ENCODE measurements at places on chromosomes 7 and 10.

DNA sequence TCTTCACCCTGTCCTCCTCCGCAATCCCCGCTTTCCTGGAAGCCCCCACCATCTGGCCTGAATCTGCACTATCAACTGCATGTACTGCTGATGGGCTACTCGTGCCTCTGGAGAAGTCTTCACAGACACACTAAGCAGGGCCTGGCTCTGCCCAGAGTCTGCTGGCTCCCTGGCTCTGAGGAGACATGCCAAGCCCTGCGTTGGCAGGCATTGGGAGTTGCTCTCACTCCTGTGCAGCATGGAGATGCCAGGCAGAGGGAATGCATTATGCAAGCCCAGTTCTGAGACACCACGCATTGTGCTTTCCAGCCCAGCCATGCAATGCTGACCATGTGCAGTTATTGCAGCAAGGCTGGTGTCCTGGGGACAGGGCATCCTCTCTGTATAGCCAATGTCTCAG is 314.6 kb downstream of the CXCL12 start:
- no peak for DNase-seq

GRCh38 chr10:7036951-7037350 is 373.9 kb downstream of the SFMBT2 start:
- DNase-seq: no peak

DNA sequence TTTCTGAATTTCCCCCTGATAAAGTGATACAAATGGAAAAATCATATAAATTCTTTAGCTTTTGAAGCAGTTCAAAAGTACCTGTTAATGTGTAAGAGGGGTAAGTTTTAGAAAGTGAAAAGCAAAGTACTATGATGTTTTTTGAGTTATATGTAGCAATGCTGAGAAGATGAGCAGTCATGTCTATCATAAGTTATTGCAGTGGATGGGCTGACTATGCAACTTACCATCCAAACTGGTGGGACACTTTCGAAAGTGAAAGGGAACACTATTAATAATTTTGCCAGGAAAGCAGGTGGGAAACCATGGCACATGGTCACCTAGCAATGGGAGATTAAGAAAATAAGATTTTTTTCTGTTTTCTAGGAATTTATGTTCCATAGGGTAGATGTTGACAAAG is 4.1 kb downstream of the MINPP1 start:
- no peak for DNase-seq

DNA sequence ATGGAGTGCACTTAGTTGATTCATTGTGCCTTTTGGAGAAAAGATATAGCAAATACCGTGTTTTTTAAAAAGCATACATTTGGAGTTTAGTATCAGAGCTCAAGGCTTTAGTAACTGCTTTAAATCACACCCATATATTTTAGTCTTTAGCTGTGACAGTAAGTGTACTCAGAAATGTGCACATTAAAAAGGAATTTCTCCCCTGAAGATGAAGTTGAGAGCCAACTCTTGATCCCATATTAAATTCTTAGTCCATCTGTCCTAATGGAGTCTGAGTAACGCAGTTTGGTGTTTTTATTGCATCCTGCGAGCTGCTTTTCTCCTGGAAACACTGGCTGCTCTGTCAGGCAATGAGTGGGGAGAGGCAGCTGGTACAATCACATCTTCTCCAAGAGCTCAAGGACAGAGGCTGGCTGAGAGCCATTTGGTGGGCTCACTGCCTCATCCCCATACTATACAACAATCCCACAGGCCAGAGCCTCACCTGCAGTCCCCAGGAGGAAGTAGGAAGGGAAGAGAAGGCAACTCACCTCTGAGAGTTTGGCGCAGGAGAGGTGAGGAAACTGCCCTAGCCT is 473.6 kb upstream of the C7orf33 start:
- DNase-seq: no peak

DNA sequence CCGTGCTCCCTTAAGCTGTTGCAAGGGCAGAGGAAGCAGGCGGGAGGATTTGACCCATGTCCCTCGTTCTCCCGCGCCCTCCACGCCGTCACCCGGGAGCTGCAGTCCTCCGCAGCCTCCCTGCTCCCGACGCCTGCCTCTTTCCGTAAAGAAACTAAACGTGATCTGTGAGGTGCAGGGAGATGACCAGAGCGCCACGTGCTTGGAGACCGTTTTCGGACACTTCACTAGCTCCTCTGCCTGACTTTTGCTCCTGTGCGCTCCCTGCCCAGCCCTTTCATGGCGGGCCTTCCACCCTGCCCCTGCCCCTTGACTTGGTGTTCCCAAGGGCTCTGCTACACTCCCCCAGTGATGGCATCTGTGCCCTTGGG is 171.2 kb downstream of the LSM5 start:
- no peak for DNase-seq

GRCh38 chr10:111129363-111129762 is 52.5 kb downstream of the ADRA2A start:
- no peak for DNase-seq

DNA sequence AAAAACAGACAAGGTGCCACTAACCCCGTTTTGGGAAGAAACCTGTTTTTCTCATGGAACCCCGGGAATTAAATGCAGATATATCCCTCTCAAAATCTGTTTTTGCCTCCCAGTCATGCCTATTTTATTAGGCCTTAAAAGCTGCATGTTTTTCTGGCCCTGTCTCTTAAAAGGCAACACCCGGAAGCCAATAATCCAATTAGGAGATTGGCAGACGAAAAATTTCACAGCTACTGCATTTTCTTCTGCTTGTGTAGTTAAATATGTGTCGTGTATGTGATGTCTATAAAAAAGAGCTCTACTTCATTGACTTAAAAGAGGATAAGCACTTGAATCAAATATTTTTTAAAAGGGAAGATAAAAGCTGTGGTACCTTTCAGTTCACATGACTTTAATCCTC is 31.9 kb upstream of the OPTN start:
- DNase-seq: no peak

DNA sequence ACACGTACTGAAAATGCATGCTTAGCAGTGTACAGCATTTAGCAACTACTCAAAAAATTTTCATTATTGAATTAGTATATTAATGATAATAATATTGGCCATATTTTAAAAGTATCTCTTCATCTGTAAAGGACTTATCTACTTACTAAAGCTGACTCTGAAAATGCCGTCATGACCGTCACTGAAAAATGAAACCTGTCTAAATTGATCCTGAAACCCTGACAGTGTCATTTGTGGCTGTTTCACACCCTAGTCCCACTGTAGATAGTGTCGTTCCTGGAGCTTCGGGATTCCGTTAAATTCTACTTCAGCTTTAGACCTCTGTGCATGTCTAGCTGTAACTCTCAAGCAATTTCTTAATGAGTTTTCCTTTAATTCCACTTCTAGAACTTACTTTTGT is 35.8 kb upstream of the EZH2 start:
- DNase-seq: no peak

GRCh38 chr7:84631913-84632312 is 437.3 kb upstream of the SEMA3A start:
- no peak for DNase-seq

- DNase-seq: no peak
These were observed 698.9 kb downstream of the PARD3 start for GRCh38 chr10:34116220-34116641.

- peak; percentile 65 for DNase-seq
These were observed 43.3 kb upstream of the NFKB2 start for GRCh38 chr10:102352066-102352715.

- DNase-seq: no peak
These were observed 273.1 kb downstream of the PHTF2 start for GRCh38 chr7:78071491-78072200.

- no peak for DNase-seq
These were observed 155.6 kb downstream of the EGFR start for GRCh38 chr7:55174456-55174855.

- no peak for DNase-seq
These were observed 52.0 kb upstream of the STEAP1B start for GRCh38 chr7:22551768-22552513.

DNA sequence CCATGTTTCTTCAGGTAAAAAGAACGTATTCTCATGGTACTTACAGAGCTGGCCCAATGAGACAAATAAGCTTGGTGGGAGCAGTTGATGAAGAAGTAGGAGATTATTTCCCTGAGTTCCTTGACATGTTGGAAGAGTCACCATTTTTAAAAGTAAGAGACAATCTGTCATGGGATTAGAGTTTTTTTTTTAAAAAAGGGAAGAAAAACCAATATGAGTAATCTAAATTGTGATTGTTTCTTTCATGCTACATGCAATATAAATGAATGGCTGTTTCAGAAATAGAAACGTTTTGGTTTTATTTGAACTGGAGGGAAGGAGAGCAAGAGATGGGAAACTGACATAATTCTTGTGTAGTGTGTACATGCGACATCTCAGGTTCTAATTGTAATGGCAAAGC is 32.8 kb downstream of the TMEM60 start:
- no peak for DNase-seq

- DNase-seq: no peak
These were observed 39.4 kb upstream of the PIP4K2A start for GRCh38 chr10:22753786-22754185.

GRCh38 chr10:33279276-33279675 is 55.2 kb downstream of the NRP1 start:
- no peak for DNase-seq

DNA sequence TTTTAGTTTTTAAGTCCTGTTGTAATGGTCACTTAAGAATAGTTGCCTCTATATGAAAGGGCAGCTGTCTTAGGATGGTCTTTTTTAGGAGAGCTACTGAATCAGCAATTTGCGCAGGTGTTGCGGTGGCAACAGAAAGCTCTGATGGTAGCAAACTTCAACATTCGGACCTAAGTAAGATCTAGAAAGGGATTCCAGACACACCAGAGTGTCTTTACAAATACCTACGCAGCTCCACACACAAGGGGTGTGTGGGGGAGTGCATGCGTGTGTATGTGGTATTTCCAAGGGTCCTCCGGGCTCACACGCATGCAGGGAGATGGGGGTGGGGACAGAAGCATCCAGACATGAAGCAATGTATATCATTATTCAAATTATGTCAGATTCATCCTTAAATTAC is 438.6 kb upstream of the MGMT start:
- no peak for DNase-seq
